ENCODE measurements at places on chromosomes 12 and 14.

GRCh38 chr12:131950182-131950913 is 606 bp downstream of the EP400 start:
- DNase-seq: no peak

GRCh38 chr12:66352197-66352596 is 49.9 kb downstream of the HELB start:
- no peak for DNase-seq

DNA sequence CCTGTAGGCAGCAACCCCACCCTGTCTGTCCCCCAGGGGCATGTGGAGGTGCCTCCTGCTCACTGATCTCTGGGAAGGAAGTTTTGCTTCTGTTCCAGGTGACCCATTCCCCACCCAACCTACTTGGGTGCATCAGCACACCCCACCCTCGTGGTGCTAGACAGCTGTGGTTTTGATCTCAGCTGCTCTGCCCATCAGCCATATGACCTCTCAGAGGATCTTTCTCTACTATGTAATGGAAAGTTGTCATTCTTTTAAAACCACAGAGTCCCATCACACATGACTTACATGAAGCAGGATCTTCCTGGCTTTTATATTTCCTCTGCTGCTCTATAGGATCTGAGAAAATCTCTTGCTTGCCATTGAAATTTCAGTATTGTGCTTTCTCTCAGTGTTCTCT is 13.5 kb upstream of the KRT82 start:
- no peak for DNase-seq

DNA sequence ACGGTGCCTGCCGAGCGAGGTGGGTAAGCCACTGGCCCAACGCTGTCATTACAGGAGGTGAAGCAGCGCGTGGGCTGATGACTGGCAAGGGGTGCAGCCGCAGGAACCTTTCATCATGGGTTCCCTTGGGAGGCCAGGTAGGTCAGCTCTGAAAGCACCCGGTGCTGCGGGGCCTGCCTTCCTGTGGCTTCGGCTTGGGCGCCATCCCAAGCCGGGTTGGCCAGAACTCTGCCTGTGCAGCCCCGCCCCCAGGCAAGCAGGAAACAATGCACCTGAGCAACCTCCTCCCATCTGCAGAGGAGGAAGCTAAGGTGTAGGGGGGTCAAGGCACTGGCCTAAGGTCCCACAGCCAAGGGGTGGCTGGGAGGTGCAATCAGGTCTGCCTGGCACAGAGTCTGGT is 20.0 kb upstream of the HHIPL1 start:
- no peak for DNase-seq

- no peak for DNase-seq
Measured at GRCh38 chr12:45212064-45212463, 3.8 kb upstream of the ANO6 start.

GRCh38 chr12:84911271-84912197 is 1.1 kb downstream of the SLC6A15 start:
- DNase-seq: peak; percentile 48

GRCh38 chr12:5013266-5013730 is 30.4 kb upstream of the KCNA5 start:
- DNase-seq: no peak

- no peak for DNase-seq
Measured at GRCh38 chr12:68468036-68468435, 135.9 kb upstream of the MDM1 start.

DNA sequence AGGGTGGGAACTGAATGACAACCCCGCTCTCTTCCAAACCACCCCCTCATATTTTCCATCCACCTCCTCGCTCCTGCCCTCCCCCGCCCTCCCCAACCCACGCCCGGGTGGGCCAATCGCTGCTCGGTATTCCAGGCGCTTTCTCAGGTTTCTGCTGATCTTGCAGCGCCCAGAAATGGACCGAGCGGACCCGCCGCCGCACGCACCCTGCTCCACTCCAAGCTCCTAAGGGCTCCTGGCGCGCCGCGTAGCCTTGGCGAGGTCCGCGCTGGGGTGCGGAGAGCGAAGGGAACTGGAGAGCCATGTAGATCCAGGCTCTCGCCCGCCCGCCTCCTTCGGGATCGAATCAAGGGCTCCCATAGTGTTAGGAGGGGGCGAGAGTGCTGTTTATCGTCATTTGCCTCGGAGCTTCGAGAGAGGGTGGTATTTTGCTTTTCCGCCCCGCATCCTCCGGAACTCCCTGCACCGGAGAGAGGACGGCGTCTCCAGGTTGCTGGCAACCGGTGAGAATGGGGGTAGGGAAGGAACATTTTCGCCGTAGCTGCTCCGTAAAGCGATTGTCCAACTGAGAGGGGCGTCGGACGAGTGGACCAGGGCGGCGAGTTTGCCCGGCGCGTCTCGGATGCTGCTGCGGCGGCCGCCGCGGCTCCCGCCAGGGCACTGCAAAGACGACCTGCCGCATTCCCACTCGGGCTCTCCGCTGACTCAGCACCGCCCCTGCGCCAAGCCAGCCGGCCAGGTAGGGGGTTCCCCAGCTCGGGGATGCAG is at the start of gene KCNA1:
Gene KCNA1 (plus strand): TSS at position 172 of the 768 bp plus-strand sequence. CDS start 1,474 bp downstream, outside the sequence.
- DNase-seq: no peak

GRCh38 chr12:6928703-6929407 is 1.1 kb downstream of the ATN1 start:
- no peak for DNase-seq

GRCh38 chr12:50215033-50215432 is 47.9 kb upstream of the CERS5 start:
- DNase-seq: no peak

GRCh38 chr12:46944771-46945170 is 119.0 kb upstream of the SLC38A4 start:
- no peak for DNase-seq

DNA sequence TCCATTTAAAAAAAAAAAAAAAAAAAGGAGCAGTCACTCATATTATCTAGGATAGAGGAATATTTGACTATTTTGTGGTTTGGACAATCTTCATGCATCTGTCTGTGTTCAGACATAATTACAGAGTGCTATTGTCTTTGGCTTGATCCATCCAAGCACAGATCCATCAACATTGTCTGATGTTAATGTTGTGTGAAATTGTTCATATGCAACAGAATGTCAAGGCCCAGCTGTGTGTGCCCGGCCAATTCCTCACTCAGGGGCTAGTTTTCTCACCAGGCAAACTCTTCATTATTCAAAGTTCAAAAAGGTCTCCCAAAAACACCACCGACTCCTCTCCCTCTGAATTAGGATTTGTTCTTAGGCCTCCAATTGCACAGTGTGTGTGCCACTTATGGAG is 324.9 kb upstream of the TMTC1 start:
- DNase-seq: no peak

GRCh38 chr14:30179381-30180130 is 251.9 kb upstream of the PRKD1 start:
- DNase-seq: no peak

- DNase-seq: no peak
Measured at GRCh38 chr14:86003998-86004397, 474.1 kb downstream of the FLRT2 start.

DNA sequence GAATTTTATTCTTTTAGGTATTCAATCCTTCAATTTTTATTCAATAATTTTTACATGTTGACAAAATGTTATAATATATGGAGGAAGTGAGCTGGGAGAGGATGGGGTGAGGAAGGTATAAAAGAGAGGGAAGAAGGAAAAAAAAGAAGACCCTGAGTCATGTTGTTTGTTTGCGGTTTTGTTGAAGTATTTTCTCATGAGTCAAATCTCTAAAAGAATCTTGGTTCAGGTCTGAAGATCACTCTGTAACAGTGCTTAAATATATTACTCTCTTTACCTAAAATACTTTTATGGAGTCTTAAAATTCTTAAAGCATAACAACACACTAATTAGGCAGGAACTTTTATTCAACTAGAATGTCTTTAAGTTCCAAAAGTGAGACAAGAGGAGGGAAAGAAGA is 489.6 kb upstream of the GARIN6 start:
- no peak for DNase-seq

- no peak for DNase-seq
Measured at GRCh38 chr12:113416091-113416754, 6.0 kb upstream of the SDSL start.

GRCh38 chr14:68440820-68441219 is 352.0 kb downstream of the ZFP36L1 start:
- DNase-seq: no peak

DNA sequence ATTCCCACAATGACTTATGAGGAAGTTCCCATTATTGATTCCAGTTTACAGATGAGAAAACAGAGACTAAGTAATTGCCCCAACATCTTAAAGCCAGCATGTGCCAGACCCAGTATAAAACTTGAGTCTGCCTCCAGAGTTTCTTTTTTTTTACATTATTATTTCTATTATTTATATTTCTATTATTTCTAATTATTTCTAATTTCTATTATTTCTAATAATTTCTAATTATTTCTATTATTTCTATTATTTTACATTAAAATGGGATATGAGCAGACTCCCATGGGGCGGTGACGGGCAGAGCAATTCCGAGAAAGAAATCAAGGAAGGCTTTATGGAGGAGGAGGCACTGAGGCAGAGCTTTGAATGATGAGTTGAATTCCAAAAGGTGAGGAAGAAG is 54.4 kb upstream of the BDKRB2 start:
- no peak for DNase-seq

DNA sequence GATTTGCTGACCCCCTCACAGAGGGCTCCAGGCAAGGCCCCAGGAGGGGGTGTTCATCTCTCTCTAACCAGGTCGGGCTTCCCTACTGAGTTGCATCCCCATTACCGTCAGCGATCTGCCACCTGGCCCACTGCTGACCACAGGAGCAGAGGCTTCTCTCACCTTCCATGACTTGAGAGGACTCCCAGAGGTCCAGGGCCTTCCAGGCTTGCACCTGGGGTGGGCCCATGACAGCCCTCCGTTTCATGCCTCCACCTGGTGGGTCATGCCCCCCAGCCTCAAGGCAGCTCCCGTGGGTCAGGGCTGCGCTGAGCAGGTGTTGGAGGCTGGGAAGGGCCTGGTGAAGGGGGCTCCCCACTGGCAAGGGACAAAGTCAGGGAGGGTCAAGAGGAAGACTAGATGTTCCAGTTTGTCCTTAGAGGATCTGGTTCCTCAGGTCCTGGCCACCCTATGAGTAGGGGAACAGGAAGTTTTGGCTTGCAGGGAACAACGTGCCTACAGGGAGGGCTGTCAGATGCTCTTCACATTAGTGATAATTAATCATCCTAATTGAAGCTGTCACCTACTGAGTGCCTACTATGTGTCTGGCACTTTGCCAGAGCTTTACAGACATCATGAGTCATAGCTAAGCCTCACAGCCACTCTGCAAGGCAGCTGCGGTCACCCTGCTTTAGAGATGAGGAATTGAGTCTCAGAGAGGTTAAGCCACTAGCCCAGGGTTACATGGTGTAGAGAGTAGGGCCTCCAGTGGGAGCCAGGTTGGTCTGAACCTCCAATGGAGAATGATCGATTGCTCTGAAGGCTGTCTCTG is 13.8 kb downstream of the NFKBIA start:
- DNase-seq: no peak

DNA sequence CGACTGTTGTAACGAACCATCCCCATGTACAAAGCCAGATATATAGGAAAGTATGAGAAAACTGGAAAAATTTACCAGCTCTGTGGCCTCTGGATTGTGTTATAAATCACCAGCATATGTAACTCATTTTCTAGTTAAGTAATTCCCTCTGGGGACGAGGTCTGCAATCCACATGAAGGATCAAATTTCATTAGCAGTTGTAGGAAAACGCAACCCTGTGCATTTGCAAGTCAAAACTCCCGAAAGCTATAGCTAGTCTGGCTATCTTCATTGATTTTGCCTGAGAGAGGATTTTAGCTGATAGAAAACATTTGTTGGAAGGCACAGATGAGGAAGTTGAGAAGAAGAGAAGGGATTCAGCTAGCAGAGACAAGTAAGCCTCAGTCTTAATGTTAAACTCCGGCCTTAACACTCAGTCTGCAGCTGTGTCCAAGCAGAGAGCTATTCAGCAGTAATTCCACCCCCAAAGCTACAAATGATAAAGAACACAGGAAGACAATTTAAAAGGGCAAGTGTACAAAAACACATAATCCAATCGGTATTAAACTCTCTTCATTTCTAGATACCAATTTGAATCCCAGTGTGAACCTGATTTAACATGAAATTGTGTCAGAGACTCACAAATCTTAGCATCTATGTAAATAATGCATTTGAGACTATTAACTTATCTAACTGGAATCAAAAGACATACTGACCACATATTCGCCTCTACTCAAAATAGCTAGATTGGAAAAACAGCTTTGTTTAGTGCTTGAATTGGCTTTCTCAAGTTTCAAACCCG is 54.2 kb upstream of the CERS5 start:
- DNase-seq: no peak

DNA sequence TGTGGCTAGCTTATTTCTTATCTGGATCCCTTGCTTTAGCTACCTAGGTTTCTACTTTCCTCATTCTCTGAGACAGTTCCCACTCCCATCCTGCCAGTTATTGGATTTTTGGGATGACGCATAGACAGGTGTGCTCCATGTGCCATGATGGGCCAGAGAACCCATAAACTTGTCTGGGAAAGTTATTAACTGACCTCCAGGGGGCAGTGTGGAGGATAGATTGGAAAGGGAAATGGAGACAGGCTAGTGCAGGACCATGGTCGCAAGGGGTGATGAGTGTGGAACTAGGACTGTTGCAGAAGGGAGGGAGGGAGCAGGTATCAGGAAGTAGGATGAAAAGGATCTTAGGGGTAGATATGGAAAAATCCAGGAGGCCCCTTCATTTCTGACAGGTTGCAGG is 80.3 kb downstream of the ESRRB start:
- DNase-seq: no peak

DNA sequence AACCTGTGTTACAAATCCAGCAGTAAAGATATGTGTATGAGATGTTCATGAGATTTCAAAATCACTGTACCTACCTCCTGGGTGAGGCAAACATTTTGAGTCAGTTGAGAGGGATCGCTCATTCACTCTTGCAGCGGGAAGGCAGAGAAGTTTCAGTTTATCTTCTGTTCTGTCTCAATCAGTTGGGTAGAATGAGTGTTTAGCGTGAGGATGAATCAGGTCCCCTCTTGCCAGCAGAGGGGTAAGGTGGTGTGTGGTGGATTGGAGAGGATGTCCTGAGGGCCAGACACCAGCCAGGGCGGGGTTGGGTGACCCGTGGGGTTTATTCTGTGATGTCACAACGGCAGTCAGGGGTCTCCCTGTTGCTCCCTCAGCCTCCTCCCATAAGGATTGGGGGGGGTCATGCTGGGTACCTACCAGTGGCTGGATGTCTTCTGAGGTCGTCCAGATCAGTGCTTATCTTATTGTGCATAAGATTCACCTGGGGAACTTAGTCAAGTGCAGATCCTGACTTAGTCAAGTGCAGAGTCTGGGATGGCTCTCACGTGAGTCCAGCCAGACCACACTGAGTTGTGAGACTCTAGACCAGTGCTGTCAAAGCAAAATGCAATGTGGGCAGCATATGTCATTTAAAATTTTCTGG is at the start of gene GSG1:
Gene GSG1 (minus strand): TSS at position 277 of the 643 bp plus-strand sequence. CDS start 155 bp downstream, at position 122.
- DNase-seq: no peak

DNA sequence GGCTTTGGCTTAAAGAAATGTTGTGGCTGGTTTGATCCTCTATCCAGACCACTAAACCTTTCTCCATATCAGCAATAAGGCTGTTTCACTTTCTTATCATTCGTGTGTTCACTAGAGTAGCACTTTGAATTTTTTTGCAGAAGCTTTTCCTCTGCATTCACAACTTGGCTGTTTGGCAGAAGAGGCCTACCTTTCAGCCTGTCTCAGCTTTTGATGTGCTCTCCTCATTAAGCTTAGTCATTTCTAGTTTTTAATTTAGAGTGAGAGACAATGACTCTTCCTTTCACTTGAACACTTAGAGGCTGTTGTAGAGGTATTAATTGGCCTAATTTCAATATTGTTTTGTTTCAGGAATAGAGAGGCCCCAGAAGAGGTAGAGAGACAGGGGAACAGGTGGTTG is 13.8 kb downstream of the KCNMB4 start:
- DNase-seq: no peak

Data from NCI-H1417 treated with DMSO at 0.1 percent for 48 hours (cell line).